ENCODE measurements at places on chromosomes 3 and 15.

DNA sequence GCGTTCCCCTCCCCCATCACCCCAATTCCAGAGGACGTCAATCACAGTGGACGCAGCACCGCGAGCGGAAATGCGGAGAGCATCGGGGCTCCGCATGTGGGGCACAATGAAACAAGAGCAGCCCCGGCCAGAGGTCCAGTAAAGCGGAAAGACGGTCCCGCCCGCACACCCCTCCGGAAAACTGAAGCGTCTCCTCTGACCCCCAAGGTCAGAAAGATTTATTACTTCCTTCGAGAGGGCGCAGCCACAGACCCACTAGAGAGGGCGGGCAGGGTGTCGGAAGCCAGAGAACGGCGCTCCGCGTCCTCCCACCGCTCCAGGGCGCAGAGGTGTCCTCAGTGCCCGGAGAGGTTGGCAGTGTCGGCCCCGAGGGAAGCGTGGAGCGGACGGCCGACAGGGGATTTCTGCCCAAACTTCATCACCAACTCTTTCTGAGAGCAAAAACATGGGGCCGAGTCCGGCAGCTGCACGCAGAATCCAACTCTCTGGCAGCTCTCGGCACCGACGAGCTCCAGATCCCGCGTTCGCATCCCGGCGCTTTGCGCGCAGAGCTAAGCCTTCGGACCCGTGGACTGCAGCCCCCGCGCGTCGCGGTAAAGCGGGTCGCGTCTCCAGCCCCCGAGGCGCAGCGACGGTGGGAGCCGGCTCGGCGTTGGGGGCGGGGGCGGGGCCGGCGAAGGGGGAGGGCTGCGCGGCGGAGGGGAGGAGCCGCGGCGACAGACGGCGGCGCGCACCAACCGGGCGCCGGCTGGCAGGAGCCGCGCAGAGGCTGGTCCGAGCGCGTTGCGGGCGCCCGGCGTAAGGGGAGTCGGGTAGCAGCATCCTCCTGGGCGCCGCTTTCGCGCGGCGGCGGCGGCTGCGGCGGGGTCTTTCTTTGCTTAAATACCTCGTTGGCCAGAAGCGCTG lies at the start of gene CHST2:
CHST2 (plus strand) TSS at position 763 of the 906 bp plus-strand sequence. CDS start 1,046 bp downstream, outside the sequence.
- DNase-seq, result peak; percentile 98

GRCh38 chr15:61857169-61857829 lies 202.9 kb downstream of the VPS13C start:
- DNase-seq, result no peak

- DNase-seq, result peak; percentile 45
Observed at GRCh38 chr3:152026033-152026556, 152.7 kb downstream of the SUCNR1 start.

DNA sequence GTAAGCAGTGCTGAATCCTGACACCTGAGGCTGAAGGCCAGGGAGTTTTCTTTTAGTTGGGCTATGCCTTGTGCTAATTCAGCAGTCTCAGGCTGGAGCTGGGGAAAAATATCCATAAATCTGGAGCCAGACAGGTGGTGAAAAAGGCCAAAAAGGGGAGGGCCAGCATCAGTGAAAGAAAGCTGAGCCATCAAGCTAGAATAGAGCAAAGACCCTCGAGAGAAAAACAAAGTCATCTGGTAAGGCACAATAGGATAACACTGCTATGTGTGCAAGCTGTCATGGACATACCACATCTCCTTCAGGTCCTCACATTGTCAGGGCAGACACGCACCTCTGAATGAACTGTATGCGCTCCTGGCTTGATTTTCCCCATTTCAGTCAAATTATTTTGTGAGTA lies 687.9 kb downstream of the SQOR start:
- DNase-seq, result no peak

DNA sequence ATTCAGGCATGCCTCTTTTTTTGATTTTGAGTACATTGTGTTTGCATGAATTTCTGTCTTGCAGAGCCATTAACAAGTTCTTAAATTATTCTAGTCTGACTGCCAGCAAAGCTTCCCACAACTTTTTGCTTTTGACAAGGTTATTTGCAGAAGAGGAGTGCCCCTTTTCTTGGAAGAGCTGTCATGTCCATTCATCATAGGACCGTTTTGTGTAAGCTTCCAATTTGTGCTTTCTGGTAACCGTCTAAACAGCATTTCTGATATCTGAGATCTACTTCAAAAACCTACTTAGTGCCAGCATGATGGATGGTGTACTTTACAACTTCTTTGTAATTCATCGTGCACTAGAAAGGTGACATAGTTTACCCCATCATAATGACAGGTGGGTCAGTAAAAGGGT lies 379.7 kb downstream of the NAALADL2 start:
- DNase-seq, result no peak

DNA sequence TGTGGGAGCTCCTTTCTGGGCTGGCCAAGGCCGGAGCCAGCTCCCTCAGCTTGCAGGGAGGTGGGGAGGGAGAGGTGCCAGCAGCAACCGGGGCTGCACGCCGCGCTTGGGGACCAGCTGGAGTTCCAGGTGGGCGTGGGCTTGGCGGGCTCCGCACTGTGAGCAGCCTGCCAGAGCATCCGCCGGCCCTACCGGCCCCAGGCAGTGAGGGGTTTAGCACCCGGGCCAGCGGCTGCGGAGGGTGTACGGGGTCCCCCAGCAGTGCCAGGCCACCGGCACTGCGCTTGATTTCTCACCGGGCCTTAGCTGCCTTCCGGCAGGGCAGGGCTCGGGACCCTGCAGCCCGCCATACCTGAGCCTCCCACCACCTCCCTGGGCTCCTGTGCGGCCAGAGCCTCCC lies 651.0 kb upstream of the ARPP21 start:
- no peak for DNase-seq

GRCh38 chr3:180693656-180694055 lies 14.4 kb upstream of the CCDC39 start:
- DNase-seq, result no peak

- DNase-seq, result peak; percentile 64
Observed at GRCh38 chr3:63972196-63972595, 51.1 kb downstream of the PSMD6 start.

GRCh38 chr3:13199006-13199776 lies 126.0 kb upstream of the IQSEC1 start:
- no peak for DNase-seq

DNA sequence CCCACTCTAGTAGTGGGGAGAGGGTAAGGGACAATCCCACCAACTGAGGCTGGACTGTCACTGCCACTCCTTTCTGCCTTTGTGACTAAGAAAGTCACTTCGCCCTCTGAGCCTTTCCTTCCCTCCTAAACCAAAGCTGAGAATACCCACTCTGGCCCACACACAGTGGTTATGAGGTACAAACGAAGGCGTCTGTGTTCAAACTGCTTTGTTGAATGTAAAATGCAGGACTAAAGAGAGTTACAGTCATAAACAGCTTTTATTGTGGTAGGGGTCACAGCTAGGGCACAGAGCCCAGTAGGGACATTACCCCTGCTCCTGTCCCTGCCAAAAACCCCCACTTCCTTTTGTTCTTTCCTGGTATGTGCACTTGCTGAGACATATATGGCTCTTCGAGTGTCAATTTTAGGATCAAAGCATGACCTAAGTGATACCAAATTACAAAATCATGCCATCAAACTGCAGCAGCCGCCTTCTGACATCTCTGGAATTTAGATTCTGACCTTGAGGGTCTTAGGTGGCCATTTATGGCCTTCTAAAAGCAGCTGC lies 45.1 kb downstream of the CTDSPL start:
- DNase-seq, result no peak

All from GM03348 (cell line).